ENCODE measurements at places on chromosomes 6 and 20.

DNA sequence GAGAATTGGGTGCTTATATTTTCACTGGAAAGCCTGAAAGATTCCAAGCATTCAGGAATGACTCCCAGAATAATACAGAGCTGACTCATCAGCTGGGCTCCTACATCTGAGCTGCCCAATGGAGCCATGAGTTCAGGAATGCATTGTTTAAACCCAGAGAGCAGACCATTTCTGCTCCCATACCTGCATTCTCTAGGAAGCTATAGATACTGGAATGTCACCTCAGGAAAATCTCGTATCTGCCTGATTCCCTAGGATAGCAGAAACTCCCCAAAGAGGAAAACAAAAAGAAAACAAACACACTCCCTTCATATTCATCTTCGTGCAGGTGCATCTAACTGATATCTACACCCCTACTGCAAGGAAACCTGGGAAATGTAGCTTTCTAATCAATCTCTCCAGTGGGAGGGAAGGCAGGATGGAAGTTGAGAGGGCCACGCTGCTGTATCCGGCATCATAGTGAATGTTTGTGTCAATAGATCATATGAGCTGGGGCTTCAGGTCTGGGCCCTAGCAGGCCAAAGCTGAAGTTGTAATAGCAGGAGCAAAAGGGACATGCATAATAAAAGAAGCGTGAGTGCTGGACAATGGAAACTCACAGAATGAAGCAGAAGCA is 8.2 kb upstream of the SLC2A12 start:
- no peak for DNase-seq

DNA sequence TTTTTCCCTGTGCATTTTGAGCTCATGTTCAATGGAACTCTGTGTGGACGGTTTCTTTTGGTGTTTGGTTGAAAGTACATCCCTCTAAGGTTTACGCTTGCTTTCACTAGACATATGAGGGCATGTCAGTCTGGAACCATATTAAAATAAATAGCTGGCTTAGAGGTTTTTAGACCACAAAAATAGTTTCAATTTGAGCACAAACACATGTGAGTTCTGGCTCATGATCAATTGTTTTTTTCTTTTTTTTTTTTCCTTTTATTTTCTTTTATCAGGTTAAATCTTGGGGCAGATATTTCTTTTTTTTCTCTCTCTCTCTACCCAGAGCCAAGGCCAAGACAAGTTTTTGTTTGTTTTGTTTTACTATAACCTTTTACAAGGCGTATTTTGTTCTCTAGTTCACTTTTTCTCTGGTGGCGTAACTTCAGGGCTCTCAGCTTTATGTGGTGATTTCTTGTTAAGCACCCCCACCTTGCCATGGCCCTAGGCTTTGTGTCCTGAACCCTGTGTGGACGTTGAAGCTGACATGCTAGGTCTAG is 92.9 kb downstream of the SHLD1 start:
- no peak for DNase-seq

DNA sequence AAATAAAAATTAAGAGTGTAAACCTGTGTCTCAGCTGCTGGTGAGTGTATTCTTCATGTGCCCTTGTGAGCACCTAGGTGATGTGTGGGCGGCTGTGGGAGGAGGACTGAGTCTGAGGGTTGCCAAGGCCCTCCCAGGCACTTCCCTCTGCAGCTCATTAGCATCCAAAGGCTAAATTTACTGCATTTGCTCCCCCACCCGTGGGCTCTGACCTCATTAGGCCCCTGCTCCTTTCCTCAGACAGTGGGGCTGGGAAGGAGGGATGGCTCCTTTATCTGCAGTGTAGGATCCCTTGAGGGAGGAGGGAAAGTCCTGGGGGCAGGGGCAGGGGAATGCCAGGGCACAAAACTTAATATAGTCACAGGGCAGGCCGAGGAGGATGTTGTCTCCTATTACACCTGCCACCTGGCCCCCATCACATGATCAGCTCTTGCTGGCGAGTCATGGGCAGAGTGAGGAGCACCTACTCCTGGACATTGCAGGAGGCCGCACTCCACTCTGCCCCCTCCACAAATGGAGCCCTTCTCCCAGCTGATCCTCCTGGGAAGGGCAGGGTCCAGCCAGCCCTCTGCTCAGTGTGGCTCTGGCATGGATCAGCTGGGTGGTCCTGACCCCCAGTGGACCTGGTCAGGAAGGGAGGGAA is 133.2 kb downstream of the MRPL14 start:
- no peak for DNase-seq

GRCh38 chr6:125792680-125793079 is 1.9 kb downstream of the NCOA7 start:
- no peak for DNase-seq

- DNase-seq = no peak
These were observed 34.7 kb upstream of the TIAM2 start for GRCh38 chr6:154960299-154960843.

- DNase-seq = no peak
These were observed 99.5 kb upstream of the IYD start for GRCh38 chr6:150269130-150269856.
